Activated CD8-positive, alpha-beta memory T cell treated with anti-CD3 and anti-CD28 coated beads for 48 hours (primary cell): ENCODE measurements at places on chromosomes 1 and 21.

DNA sequence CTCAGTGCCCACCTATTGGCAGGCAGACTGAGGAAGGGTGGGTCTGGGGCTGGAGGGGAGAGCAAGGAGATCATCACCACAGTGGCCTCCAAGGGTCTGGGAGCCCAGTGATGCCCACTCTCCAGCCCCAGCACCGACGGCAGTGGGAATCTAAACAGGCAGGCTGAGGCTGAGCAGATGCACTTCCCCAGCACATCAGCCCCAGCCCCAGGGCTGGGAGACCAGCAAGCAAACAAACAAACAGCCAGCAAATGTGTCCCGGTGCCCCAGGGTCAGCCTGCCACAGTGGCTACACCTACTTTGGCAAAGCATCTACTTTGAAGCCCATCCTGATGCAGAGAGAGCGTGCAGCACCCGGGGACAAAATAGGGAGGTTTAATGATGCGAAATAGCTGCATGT lies 216.3 kb upstream of the ZC3H12A start:
- DNase-seq: no peak

DNA sequence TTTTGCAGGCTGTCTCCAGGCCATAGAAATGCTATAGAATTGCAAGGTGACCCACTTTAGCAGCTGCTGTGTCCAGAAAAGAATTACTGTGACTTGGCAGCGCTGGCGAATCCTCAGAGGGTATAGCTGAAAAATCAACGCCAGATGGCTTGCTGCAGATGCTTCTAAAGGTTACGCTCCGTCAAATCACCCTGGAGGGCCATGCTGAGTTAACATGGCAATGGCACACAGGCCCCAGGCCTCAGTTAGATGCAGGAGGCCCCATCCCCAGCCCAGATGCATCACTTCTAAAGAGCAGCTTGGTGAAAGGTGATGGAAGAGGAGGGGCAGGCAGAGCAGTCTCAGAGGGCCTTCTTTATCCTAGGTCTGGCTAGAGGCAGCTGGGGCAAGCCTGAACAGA lies 18.0 kb downstream of the KIAA1614 start:
- no peak for DNase-seq

GRCh38 chr1:228871314-228872061 lies 136.2 kb downstream of the RHOU start:
- no peak for DNase-seq

GRCh38 chr1:157249739-157250138 lies 111.5 kb upstream of the ETV3 start:
- no peak for DNase-seq

DNA sequence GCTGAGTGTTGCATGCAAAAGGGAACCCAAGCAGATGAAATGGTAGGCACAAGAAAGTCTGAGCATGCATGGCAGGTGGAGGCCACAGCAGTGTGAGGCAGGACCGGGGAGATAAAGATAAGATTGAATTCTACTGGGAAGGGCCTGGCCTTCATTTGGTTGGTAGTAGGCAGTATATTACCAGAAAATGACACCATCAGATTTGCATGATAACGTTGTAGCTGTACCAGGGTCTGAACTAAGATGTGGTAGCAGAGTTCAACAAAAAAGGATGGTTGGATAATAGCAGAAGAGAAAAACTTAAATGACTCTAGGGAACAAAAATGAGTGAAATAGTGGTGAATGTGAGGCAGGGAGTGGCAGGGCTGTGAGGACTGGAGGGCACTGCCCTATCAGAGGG lies 75.6 kb upstream of the DNAJC6 start:
- DNase-seq: no peak

- no peak for DNase-seq
These were observed 221.7 kb downstream of the COL11A1 start for GRCh38 chr1:102886638-102887037.

DNA sequence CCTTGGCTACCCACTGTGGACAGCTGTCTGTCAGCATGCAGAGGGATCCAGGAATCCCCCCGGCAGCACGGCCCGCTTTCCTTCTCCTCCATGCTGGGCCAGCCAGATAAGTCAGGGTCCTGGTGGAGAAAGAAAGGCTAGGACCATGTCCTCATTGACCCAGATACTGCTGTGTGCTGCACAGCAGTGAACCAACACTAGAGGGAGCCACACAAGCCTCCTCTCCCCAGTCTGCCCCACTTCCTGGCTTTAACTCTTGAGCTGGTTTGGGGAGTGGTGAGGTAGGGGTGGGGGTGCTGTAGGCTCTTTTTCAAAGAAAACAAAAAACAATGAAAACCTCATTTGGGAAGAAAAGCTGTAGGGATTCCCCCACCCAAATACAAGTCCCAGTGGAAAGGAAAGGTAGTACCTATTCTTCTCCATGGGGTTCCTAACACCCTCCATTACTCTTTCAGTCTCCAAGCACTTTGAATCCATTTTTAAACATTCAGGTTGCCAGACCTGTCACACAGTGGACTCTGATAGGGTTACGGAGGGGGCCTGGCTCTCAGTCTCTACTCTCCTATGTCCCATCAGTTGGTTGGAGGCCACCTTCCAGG lies 84.9 kb upstream of the CD1D start:
- no peak for DNase-seq

DNA sequence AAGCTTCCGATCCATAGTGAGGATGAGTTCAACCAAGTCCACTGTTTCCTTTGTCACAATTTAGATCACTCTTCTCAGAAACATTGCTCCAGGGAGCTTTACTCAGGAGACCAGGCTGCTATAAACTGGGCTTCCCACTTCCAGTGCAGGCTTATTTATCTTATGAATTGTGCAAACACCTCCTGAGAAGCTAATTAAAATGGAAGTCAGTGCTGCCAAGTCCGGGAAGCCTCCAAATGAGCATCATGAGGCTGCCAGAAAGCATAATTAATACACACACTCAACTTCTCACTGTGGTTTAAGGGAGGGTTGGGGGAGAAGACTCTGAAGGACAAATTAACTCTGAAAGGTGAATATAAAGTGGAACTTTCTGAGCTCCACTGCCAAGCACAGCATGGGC lies 145.0 kb upstream of the SGIP1 start:
- DNase-seq: no peak

DNA sequence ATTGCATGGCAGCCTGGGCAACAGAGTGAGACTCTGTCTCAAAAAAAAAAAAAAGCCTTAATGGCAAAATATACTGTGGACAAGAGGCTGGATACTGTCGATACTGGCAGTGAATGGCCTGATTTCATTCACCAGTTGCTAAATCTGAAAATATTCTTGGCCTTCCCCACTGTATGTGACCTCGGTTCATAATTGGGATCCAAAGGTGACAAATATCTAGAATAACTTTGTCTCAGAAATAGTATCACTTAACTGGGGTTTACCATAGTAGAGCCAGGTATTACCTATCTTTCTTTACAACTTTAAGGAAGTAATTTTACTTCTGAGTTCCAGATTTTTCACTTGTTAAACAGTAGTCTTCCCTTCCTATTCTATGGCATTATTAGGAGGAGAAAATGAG lies 8.4 kb downstream of the MTF2 start:
- DNase-seq: no peak

GRCh38 chr1:19179597-19180264 lies 30.3 kb downstream of the UBR4 start:
- DNase-seq: no peak

DNA sequence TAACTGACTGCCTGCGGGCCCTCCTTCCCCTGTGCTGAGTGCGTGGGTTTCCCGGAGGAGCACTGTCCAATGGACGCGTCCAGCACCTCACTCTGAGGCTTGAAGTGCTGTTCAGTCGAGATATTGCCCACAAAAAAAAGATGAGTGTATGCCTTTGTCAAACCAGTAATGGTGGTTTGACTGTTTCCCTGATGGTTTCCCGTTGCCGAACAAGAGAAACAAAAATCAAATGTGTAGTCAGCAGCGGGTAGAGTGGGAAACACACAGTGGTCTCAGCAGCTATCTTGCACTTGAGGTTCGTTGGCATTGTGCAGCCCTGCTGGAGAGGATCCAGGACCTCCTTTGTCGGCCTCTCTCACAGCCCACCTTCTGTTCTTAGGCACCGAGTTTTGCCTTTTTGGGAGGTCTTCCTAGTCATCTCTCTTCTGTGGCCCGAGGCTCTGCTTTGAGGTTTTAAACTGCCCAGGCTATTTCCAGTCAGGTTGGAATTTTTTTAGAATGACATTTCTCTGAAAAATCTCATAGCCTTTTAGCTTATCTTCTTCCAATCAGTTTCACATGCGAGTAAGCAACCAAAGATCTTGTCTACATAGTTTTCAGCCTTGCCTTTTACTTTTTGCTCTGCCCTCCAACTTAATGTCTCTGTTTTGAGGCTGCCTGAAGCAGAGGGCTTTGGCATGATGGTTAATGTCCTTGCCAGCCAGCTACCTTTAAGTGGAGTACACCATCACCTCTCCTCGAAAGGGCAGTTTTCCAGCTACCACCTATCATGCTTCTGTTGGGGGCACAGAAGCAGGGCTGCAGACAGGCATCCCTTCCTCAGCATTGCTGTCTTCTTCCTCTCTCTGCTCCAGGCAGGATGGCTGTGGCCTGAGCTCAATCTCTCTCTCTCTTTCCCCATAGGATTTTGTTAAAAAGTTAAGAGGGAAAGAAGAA lies 132.3 kb downstream of the URB2 start:
- DNase-seq: no peak

- DNase-seq: no peak
These were observed 61.1 kb downstream of the GFI1 start for GRCh38 chr1:92425617-92426016.

GRCh38 chr1:234732260-234732659 lies 122.3 kb upstream of the IRF2BP2 start:
- DNase-seq: no peak

- DNase-seq: no peak
These were observed 23.5 kb downstream of the DNAJC6 start for GRCh38 chr1:65332821-65333220.

DNA sequence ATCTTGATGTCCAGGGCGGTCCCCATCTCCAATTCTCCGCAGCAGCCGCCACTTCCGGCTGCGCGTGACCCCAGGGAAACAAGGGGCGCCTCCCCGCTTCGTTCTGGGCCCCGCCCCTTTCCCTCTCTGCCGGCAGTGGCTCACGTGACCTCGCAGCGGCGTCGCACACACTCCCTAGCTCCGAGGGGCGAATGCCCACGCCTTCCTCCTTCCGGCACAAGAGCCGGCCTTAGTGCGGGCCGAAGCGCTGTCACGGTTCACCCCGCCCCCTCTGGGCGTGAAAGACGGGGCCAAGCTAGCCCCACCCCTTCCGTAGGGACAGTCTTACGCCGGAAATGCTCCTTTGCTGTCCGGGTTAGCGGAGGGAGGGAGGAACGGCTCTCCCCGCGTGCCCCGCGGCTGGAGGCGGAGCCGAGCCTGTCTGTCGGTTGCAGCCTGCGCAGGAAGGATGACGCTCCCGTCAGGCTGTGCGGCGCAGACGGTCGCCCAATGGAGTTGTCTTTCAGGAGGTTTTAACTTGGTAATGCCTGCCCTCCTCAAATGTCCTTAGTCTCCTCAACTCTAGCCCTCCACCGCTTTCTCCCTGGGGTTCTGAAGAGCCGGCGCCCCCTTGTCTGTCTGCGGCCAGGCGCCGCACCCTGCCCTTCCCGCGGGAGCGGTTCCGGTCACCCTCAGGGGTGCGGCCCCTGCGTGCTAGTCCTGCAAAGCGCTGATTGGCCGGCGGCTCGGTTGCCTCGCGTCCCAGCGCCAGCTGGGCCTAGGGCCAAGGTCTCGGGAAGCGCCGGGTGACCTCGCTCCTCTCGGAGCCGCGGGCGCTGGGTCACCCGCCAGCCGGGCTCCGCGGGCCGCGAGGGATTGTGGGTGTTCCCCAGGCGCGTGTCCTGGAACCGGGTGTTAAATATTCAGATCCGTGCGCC lies at the start of gene VPS26C:
Gene VPS26C, minus strand, starts transcription at position 66 of the 917 bp plus-strand sequence. Its CDS starts 40 bp downstream, at position 26.
- peak; percentile 87 for DNase-seq

DNA sequence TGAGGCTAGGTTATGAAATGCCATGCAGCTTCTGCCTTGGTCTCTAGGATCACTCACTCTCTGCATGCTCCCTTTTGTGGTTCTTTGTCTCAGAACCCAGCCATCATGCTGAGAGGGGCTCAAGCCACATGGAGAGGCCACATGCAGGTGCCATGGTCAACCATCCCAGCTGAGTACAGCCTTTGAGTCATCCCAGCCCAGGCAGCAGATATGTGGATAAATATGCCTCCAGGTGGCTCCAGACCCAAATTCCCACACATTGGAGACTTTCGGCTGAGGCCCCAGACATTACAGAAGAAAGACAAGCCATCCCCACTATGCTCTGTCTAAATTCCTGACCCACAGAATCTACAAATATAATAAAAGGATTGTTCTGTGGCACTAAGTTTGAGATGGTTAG lies 102.0 kb downstream of the LHX9 start:
- DNase-seq: no peak

GRCh38 chr1:44067266-44068250 lies 36.3 kb upstream of the SLC6A9 start:
- no peak for DNase-seq

DNA sequence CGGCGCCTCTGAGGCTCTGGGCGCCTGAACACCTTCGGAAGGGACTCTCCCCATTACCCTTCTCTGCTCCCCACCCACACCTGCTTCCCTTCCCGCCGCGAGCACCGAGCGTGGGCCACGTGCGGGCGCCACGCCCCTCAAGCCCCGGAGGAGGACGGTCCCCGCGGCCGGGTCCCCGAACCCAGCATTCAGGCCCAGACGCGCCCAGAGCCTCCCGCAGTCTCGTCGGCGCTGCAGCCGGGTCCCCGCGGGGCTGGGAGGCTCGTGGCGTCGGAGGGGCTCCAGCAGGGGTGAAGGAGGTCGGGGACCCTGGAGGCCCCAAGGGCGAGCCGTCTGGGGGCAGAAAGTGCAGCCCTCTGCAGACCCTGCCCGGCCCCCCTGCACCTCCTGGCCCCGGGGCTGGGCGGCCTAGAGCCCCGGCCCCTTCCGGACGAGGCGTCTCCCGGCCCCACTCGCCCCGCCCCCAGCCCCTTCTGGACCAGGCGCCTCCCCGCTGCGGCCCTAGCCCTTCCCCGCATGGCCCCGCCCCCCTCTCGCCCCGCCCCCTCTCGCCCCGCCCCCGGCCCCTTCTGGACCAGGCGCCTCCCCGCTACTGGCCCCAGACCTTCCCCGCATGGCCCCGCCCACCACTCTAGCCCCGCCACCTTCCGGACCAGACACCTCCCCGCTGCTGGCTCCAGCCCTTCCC lies 378 bp upstream of the SMIM1 start:
- DNase-seq: peak; percentile 71

- no peak for DNase-seq
These were observed 106.7 kb upstream of the C8B start for GRCh38 chr1:57072401-57073110.

GRCh38 chr1:49995734-49996133 lies 28.0 kb downstream of the AGBL4 start:
- DNase-seq: no peak

DNA sequence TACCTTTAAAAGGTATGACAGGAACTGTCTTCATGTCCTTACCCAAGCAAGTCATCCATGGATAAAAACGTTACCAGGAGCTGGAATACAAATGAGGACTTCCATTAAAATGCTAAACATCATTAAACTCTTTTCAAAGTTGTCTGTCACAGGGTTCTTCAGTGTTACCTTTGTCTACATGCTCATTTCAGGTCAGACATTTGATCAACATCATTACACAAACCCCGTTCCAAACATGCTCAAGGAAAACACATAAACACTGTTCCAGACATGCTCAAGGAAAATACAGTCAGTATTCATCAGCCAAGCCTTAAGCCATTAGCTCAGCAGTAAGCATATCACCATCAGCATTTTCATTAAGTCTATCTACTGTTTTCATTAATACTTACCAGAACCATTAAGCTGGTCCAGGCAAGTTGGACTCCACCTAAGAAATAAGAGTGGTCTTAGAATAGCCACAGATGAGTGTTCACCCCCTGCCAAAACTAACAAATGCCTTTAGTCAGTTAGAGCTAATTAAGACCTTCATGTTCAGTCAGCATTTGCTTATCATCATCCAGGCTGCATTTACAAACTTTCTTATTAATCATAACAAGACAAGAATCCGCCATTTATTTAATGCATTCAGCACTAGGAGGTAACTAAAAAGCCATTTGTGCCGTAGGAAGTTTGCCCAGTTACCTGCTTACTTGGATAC lies 2.2 kb downstream of the GAS5 start:
- DNase-seq: no peak
